ENCODE measurements at places on chromosomes 3 and 15.

DNA sequence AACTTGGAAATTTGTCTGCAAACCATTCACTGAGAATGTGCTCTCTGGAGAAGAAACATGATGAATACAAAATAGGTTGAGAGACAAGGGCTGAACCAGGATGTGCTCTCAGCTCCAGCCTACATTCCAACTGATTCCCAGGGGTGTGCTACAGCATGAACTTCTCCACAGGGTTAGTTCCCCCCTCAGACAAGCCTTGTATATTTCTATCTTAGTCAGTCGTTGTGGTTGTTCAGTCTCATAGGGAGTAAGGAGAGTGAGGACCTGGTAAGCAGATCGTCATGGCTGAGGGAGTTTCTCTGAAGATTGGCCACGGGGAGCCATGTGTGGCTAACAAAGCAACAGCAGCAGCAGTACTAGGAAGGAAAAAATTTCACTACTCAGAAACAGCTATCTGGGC, 919.7 kb upstream of the CADM2 start:
- DNase-seq = no peak

GRCh38 chr3:195855471-195856409, 44.0 kb upstream of the MUC4 start:
- no peak for DNase-seq

DNA sequence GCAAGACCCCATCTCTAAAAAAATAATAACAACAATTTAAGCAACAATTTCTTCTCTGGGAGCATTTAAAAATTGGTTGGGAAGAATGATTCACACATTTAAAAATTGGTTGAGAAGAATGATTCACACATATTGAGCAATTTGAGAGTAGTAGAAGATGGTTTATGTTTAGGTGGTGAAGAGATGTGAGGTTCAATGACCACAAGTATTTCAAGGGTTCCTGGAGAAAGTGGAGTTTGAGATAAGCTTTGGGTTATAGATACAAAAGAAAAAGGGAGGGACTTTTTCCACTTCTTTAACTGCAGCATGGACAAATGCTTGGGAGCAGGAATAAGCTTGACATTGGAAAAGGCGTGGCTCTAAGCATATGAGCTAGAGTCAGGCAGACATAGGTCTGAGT, 145.7 kb upstream of the NPHP3 start:
- peak; percentile 32 for DNase-seq

DNA sequence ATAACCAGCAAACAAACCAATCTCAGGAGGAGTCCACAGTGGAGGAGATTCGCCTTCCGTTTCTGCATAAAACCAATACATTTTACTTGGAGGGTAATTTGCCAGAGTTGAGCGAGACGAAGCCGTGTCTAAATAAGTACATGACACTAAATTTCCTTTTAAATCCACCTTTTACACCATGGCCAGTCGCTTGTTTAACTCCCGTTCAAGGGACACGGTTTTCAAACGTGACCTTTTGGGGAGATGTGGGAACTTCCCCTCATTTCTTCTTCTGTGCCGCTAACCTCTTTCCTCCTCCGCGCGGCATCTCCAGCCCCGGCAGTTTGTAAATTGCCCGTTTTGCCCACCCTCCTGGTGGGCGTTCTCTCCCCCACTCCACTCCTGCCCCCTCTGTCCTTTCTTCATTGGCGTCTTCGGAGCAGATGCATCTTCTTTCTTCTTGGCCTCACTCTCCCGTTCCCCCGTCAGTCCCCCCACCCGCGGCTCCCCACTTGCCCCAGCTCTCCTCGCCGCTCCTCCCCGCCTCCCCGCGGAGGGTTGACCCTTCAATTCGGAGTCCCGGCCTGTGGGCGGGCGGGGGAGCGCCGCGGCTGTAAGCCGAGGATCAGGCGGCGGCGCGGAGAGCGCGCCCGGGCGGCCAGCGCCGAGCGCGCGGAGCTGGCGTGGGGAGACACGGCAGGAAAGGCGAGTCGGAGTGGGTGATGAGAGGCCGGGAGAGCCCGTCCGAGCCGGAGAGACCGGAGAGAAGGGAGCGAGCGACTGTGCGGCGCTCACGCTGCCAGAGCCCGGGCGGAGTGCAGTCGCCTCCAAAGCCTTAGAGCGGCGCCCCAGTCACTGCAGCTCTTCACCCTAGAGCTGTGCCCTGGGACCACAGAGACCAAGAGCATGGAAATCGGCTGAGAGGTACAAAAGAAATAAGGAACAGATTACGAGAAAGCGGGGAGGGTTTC, at the start of gene NLGN1:
NLGN1 (plus strand) TSS at position 584 of the 950 bp plus-strand sequence.
- DNase-seq = peak; percentile 1

DNA sequence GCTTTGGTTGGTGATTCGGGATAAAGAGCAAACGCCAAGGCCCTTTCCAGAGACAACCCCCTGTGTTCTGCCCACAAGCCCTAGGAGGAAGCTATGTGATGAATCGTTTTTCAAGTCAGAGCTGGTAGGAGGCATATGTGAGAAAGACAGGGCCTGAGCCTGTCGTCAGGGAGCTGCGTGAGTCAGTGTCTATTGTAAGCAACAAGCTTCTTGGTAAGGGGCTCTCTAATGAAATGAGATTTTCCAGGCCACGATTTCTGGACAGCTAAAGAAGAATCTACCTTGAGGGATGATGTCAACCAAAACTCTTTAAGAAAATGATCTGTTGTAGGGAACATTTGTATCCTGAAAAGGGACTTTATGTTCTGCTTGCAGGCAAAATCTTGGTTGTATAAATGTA, 318.9 kb upstream of the IL12A start:
- no peak for DNase-seq

- DNase-seq = no peak
Observed at GRCh38 chr3:12752102-12752501, 7.0 kb downstream of the TMEM40 start.

GRCh38 chr15:93244696-93245660, 156.0 kb upstream of the RGMA start:
- DNase-seq = no peak

DNA sequence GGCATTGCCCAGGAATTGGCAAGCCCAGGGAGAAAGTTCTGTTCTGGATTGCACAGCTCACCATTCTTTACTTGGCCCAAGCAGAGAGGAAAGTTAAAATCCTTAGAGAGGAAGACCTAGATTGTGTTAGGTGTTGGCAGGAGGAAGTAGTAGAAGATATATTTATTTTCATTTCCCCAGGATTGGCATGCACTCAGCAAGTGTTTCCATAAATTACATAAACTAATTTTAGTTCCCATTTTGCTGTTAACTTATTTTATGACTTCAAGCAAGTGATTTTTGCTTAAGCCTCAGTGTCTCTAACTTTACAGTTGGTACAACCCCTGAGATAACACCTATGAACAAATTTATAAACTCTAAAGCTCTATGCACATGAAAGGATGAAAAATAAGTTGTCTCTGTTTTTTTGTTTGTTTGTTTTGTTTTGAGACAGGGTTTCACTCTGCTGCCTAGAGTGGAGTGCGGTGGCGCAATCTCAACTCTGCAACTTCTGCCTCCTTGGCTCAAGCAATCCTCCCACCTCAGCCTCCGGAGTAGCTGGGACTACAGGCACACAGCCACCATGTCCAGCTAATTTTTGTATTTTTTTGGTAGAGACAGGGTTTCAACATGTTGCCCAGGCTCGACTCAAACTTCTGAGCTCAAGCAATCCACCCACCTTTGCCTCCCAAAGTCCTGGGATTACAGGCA, 31.2 kb upstream of the TOP2B start:
- no peak for DNase-seq

- no peak for DNase-seq
Observed at GRCh38 chr15:23497710-23498111, 50.7 kb upstream of the GOLGA6L2 start.

- DNase-seq = peak; percentile 5
Observed at GRCh38 chr3:112979244-112979832, 4.4 kb upstream of the CD200R1 start.

- DNase-seq = no peak
Observed at GRCh38 chr3:109195815-109196214, 59.3 kb downstream of the C3orf85 start.

DNA sequence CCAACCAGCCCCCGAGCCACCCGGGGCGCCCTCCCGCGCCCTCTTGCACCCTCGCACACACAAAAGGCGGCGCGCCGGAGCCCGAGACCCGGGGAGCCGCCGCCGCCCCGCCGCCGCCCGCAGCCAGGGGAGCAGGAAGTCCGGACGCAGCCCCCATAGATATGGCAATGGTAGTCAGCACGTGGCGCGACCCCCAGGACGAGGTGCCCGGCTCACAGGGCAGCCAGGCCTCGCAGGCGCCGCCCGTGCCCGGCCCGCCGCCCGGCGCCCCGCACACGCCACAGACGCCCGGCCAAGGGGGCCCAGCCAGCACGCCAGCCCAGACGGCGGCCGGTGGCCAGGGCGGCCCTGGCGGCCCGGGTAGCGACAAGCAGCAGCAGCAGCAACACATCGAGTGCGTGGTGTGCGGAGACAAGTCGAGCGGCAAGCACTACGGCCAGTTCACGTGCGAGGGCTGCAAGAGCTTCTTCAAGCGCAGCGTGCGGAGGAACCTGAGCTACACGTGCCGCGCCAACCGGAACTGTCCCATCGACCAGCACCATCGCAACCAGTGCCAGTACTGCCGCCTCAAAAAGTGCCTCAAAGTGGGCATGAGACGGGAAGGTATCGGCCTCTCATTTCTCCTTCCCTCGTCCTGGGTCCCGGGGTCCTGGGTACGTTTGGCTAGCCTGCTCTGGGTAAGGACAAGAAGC, 1.6 kb downstream of the NR2F2 start:
- no peak for DNase-seq

GRCh38 chr3:54322354-54322753, 200.0 kb downstream of the CACNA2D3 start:
- no peak for DNase-seq

DNA sequence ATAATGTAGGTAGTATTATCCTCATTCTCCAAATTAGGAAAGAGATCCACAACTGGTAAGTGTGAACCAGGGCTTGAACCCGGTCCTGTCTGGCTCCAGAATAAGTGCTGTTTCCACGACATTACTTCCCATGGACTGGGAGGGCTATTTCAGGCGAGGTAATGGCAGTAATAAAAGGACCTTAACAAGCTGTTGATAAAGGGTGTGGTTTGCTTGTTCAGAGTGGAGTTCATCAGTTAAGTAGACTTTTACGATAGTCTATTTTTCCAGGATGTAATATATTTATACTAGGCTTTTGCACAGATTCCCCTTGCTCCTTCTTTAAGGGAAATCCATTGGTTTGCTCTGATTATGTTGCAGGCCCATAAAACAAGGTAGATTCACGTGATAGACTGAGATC, 88.4 kb upstream of the TNFAIP8L3 start:
- DNase-seq = no peak

DNA sequence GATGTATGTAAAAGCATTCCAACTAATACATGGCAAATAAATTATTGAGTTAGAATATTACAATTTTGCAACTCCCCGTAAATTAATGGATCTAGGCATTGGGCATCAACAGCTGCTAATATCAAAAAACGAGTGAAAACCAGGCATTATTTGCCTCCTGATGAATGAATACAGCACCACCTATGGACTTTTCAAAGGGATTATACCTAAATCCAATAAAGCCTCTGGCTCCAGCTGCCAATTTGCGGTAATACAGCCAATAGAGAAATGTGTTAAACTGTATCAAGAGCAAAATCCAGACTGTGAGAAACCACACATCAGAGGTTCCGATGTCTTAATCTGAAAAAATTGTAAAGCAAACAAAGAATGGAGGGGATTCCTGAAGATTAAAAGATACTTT, 16.3 kb upstream of the A4GNT start:
- DNase-seq = no peak

DNA sequence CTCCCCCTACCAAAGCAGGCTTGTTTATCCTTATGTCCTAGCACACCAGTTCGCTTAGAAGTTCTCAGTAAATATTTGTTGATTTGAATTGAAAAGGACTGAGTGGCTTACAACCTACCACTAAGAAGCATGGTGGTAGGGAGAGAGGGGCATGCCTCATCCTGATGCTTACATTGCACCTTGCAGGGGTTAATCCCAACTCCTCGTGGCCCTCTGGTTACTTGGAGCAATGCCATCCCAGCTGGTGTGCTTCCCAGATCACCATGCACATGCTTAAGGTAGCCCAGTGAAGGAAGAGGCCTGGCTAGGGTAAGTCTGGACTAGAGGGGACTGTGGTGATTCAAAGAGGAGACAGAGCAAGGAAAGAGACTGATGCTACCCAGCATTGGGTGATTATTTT, 253.3 kb downstream of the CLSTN2 start:
- DNase-seq = no peak

DNA sequence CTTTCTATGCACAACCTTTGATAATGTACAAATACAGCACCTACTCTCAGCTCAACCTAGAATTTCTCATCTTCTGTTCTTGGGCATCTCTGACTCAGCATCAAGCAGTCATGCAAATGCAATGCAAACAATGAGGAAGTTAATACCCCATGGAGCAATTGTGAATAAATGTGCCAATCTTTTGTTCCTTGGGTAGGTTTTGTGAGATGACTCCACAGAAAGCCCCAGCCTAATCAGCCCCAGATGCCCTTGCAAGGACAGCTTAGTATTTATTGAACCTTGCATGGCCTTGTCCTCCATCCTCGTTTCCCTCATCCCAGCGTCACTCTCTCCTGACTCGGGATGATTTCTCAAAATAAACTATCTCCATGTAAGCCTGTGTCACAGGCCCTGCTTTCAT, 494.7 kb upstream of the NECTIN3 start:
- peak; percentile 77 for DNase-seq

DNA sequence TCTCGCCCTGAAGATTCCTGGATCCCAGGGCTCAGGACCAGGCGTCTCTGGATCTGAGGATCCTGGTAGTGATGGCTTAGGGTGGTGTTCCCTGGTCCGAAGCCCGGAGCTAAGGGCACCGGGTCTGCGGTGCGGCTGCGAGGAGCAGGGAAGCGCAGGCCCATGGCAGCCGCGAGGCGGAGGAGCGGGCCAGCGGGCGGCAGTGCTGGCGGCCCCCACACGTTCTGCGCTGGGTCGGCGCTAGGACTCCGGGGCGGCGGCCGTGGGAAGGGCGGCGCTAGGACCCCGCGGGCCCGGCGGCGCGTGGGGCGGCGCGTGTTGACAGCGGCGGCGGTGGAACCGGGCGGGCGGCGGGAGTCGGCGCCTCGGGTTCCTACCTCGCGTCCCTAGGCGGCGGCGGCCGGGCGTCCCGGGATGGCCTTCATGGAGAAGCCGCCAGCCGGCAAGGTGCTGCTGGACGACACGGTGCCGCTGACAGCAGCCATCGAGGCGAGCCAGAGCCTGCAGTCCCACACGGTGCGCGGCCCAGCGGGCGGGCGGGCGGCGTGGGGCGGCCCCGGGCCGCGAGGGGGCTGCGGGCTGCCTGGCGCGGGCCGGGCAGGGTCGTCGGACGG, at the start of gene PXK:
PXK (plus strand) TSS at position 318 of the 614 bp plus-strand sequence; CDS start at position 415, 97 bp downstream.
- peak; percentile 75 for DNase-seq

DNA sequence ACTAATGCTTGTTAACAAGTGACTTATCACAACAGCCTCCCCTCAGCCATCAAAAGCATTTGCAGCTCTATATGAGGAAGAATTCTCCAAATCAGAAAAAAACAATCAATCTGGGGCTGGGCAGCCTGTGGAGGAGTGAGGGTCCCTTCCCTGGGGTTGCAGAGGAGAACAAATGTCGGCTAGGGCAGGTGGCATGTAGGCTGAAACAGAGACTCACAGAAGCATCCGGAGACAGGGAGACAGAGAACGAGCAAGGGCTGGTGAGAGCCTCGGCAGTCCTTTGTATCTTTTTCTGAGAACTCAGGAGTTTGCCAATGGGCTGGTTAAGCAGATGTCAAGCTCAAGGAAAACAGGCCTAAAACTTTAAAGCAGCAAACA, 15.8 kb downstream of the ITGA11 start:
- no peak for DNase-seq

- no peak for DNase-seq
Observed at GRCh38 chr3:152185891-152186630, 82.7 kb upstream of the MBNL1 start.

Measured in mammary epithelial cell (primary cell).